H9 (cell line): ENCODE measurements at places on chromosomes 11 and 22. TPM values are rescaled to one million over a fixed set of nuclear protein-coding genes. Genes with fewer than 3 reads are reported as not detected.

GRCh38 chr11:72779495-72780128 is 14.2 kb downstream of the STARD10 start:
- no peak for DNase-seq

PHLDA2 gene
- total RNA-seq: 41.5 and 42.8 TPM in 2 replicates

TRIM51 gene
- not detected in 2 replicates for total RNA-seq

ENTHD1 gene
- total RNA-seq: not detected in 2 replicates

DNA sequence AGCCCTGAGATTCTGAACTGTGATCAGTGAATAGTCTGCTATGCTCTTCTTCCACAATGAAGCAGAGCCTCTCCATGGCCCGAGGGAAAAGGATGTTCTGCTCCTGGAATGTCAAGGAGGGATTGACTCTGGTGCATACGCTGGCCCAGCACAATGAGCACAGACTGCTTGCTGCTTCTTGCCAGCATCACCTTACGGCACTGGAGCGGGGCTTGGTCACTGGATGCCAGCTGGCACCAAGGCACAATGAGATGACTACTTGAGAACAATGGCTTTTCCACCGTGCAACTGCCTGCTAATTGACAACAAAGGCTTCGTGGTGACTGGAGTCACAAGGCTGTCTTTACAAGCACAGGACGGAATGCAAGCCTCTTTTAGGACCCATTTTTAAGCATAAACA is 139.2 kb downstream of the DSCAML1 start:
- DNase-seq: no peak

GRCh38 chr11:111349191-111349695 is 29.8 kb downstream of the POU2AF1 start:
- no peak for DNase-seq

DNA sequence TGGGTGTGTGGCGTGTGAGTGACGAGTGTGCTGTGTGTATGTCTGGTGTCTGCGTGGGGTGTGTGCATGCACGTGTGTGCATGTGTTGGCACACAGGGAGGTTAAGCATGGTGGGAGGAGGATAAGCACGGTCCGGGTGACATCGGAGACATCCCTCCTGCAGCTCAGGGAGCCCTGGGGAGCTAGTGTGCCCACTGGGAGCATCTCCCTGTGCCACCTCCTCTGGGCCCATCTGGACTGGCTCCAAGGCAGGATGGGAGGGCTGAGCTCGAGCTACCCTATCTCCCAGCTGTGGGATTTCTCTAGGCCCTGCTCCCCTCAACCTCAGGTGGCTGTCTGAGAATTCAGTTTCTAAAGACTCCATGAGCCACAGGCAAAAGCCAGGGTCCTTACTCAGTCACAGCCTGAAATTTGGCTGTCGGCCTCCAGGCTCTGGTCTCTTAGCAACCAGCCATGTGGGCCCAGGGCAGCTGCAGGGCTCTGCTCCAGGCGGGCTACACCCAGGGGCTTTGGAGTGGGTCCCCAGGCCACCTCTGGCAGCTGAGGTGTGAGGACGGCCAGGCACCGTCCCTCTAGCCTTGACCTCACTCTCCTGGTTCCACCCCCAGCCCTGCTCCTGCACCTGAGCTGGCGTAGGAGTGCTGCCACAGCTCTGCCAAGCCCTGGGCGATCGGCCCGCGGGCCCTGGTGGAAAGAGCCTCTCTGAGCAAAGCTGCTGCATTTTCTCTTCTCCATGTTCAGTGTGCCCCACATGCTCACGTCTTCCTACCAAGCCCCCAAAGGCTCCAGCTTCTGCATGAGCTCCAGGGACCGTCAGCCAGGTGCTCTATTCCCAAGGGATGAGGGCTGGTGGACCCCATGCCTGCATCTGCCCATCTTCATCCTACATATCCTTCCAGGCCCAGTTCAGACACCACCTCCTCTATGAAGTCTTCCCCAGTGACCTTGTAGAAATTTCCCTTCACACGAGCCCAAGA is 39.7 kb downstream of the RTL6 start:
- no peak for DNase-seq

DNA sequence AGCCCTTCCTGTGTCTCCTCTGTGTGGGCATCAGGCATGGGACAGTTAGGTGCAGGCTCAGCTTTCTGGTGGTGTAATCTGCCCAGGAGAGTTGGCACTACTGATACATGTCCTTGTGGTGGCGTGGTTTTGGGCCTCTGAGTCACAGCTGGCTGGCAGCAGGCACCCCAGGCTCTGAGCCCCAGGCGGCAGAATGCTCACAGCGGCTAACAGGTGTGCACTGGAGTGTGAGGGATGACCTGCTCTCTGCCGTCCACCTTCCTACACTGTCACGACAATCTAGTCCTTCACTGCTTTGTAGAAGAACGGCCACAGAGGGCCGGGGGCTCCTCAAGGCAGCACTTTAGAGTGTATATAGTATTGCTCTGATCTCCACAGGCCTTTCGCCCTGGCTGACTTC is 100.3 kb upstream of the PITPNB start:
- DNase-seq: no peak

PTPN5 gene
- total RNA-seq: 1.4 and 1.9 TPM in 2 replicates

GRCh38 chr11:86551288-86552092 is 120.9 kb downstream of the ME3 start:
- no peak for DNase-seq

GRCh38 chr11:114949614-114950351 is 271.5 kb downstream of the NXPE2 start:
- no peak for DNase-seq

RCE1 gene
- total RNA-seq: 49.0 and 52.5 TPM in 2 replicates

CHORDC1 gene
- total RNA-seq: 76.6 and 77.7 TPM in 2 replicates

DNA sequence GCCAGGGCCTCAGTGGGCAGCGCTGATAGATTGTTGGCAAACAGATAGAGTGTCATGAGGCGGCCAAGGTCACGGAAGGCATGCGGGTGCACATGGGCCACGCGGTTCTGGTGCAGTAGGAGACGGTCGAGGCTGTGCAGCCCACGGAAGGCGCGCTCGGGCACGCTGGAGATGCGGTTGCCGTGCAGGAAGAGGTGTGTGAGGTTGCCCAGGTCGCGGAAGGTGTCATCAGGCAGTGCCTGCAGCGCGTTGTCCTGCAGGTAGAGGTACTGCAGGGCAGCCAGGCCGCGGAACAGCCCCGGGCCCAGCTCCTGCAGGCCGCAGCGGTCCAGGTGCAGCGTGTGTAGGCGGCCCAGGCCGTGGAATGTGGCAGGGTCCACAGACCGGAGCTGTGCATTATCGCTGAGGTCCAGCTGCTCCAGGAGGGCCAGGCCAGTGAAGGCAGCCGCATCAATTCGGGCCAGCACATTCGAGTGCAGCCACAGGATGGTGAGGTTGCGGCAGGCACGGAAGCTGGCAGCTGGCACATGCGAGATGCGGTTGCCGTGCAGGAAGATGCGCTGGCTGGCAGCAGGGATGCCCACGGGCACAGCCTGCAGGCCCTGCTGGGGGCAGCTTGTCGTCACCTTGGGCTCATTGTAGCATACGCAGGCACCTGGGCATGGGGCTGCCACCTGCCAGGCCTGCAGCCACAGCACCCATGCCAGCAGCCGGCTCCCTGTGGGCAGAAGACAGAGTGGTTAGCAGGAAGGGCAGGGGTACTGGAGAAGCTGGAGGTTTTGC is 25.5 kb downstream of the RTN4R start:
- no peak for DNase-seq

GRCh38 chr11:8220261-8221045 is 43.2 kb downstream of the LMO1 start:
- DNase-seq: no peak

DNA sequence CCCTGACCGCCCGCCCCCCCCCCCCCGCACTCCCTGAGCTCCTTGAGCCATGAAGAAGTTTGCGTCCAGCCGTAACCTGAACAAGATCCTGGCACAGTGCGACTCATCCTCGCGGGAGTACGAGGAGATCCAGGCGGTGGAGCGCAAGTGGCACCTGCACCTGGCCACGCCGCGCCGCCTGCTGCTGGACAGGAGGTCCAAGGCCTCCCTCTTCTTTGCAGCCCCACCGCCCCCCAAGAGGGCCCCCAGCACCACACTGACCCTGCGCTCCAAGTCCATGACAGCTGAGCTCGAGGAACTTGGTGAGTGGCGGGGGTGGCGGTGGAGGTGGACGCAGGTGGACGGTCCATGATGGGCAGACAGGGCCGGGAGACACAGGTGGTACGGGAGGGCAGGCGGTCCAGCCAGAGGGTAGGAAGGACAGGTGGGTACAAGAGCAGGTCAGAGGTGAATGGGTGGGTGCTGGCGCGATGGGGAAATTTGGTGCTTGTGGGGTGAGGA is 32.1 kb upstream of the ACR start:
- no peak for DNase-seq

DSCAML1 gene
- total RNA-seq: 0.15 and 0.42 TPM in 2 replicates

- peak; percentile 67 for DNase-seq
Observed at GRCh38 chr11:111938687-111939160, 1.6 kb downstream of the DIXDC1 start.

- DNase-seq: no peak
Observed at GRCh38 chr11:86070142-86071056, 1.5 kb upstream of the PICALM start.

DNA sequence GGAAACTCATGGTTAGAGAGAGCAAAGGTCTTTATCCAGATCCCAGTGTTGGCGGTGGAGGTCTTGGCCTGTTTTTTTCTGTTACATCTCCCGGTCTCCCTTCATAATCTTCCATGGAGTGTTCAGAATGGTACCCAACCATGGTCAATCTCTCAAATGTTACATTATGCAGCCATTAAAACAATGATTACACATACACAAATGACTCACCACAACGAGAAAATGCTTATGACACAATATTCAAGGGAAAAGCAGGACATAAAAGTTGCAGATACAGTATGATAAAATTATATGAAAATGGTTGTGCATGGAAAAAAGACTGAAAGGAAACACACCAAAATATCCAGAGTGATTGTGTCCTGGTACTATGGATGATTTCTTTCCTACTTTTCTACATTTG is 17.8 kb upstream of the CSNK1E start:
- no peak for DNase-seq

DNA sequence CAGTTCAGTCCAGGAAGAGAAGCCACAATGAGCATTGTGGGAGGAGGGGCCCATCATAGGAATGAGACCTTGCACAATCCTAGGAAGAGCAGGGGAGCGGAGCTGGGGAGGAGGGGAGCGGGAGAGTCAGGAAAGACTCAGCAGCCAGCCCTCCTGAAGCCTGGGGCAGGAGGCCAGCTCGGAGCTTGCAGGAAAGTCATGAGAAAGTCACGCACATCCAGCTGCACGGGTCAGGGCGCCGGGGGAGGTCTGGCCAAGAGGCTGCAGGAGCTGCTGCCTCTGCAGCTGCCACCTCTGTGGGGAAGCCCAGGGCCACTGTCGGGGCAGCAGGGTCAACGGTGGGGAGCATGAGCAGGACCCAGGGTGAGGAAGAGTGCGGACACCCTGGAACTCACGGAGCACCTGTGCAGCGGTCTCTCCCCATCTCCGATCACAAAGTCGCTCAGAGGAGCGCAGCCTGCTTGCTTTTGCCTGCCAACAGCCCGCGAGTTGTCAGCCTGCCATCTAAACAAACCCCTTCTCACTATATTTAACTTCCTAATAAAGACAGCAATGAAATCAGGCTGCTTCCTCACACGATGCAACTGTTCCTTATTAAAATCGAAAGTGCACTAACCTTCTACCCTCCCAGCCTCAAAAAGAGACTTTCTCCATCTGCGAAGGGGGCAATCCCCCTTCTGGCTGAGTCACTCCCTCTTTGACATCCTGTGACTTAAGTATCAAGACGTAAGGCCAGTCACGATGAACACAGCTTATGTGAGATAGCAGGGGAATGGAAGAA is 52.9 kb upstream of the RTL6 start:
- no peak for DNase-seq

DNA sequence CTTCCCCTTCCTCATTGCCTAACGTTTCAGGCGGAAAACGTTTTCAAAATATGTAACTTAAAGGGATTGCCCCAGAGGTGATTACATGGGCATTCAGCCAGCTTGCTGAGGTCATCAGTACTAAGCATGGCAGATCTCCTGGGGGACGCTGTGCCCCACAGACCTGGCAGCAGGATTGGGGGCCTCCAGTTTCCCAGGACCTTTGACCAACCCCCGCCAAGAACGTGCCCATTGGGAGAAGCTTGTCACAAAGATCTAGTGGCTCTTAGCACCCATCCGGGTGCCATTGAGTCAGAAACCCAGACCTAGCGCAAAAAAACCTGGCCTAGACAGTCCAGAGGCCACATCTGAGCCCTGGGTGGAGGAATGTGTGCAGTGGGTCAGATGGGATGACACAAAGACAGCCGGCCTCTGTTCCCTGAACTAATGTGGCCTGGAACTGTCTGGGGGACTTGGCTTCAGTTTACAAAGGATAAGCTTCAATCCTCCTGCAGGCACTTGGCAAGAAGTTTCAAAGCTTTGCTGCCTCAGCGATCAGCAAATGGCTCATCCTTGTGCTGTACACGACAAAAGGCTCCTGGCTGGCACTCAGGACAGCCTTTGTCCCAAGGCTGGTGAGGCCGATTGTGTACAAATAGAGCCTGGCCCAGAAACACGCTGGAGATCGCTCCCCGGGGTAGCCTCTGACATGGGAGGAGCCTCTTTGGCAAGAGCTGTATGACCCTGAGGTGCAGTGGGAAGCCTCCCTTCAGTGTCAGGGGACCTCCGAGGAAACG is 9.5 kb downstream of the C1QTNF6 start:
- DNase-seq: no peak

SYT9 gene
- 0.63 and 0.79 TPM in 2 replicates for total RNA-seq

PTGDR2 gene
- 0.07 TPM in 1 of 2 replicates, not detected in the other for total RNA-seq

- DNase-seq: no peak
Observed at GRCh38 chr11:126583101-126583500, 227.6 kb downstream of the ST3GAL4 start.

- peak; percentile 48 for DNase-seq
Observed at GRCh38 chr11:124717786-124718651, 21.7 kb upstream of the NRGN start.

- DNase-seq: no peak
Observed at GRCh38 chr11:61543606-61544306, 35.2 kb downstream of the LRRC10B start.

- DNase-seq: no peak
Observed at GRCh38 chr22:21709688-21710087, 25.9 kb downstream of the YPEL1 start.

TYMP gene
- total RNA-seq: 0.61 and 1.0 TPM in 2 replicates

DNA sequence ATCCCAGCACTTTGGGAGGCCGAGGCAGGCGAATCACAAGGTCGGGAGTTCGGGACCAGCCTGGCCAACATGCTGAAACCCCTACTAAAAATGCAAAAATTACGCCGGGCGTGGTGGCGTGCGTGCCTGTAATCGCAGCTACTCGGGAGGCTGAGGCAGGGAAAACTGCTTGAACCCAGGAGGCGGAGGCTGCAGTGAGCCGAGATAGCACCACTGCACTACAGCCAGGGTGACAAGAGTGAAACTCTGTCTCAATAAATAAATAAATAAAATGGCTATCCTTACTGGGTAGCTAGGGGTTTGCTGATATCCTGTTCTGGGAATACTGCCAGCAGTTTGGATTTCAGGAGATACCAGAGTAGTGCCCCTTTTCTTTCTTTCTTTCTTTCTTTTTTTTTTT is 2.4 kb upstream of the RBM14 start:
- no peak for DNase-seq

- DNase-seq: no peak
Observed at GRCh38 chr11:117970400-117971024, 15.7 kb upstream of the IL10RA start.

ZNF70 gene
- 3.2 and 3.5 TPM in 2 replicates for total RNA-seq

DAGLA gene
- 4.3 and 4.5 TPM in 2 replicates for total RNA-seq
